Right renal pelvis (tissue), 4 donors: ENCODE measurements at places on chromosomes 2 and 18. TPM values are rescaled to one million over a fixed set of nuclear protein-coding genes. Genes with fewer than 3 reads are reported as not detected.
A peak's percentile ranks its signal among the peaks of the same experiment; 100 is the strongest.

The CENPA gene
- 16.6 TPM for polyA plus RNA-seq

The CASP10 gene
- polyA plus RNA-seq = 7.3 TPM

The TMEM37 gene
- 46.3 TPM for polyA plus RNA-seq

The HRH4 gene
- polyA plus RNA-seq = 0.12 TPM

The KCNJ13 gene
- 2.2 TPM for polyA plus RNA-seq

The UCN gene
- polyA plus RNA-seq = 1.0 TPM

- no peak for DNase-seq
These were observed 20.9 kb upstream of the TANK start for GRCh38 chr2:161139098-161139987.

GRCh38 chr18:67525328-67526099 lies 9.0 kb upstream of the DSEL start:
- no peak for DNase-seq

DNA sequence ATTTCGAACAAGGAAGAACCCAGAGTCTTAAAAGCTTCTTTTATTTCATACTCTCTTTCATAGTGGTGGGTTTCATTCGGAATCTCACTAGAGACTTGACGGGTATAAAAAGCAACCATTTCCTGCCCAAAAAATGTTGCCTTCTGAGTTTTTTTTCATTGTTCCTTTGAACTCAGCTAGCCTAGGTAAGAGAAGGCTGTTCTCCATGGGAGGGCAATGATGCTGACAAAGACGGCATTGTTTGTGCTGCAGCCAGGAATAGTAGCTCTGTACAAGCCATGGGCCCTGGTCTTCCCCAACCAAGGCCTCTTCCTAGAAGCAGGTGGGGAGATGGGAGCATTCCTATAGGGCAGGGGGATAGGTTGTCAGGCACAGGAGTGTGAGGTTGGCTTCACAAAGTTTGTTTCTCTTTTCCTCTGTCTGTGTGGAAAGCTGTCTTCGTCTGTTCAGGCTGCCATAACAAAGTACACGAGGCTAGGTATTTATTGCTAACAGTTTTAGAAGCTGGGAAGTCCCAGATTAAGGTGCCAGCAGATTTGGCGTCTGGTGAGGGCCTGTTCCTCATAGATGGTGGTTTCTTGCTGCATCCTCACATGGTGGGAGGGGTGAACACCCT lies 405.1 kb downstream of the NBAS start:
- no peak for DNase-seq

DNA sequence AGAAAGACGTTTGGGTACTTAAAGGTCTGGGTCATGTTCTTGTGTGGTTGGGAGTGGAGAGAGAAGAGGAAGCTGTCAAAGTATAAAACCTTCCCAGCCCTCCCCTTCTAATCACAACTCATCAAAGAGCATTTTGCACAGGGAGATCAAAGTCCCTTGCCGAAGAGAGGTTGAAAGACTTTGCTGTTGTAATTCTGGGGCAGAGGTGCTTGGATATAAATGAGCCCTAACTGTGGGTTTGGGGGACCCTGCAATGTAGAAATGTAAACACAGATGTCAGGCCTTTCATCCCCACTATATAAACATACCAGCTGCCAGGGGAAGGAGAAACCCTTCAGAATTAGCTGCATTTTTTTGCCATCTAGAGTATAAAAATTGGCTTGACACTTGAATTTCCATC lies 182.1 kb downstream of the ETAA1 start:
- no peak for DNase-seq

DNA sequence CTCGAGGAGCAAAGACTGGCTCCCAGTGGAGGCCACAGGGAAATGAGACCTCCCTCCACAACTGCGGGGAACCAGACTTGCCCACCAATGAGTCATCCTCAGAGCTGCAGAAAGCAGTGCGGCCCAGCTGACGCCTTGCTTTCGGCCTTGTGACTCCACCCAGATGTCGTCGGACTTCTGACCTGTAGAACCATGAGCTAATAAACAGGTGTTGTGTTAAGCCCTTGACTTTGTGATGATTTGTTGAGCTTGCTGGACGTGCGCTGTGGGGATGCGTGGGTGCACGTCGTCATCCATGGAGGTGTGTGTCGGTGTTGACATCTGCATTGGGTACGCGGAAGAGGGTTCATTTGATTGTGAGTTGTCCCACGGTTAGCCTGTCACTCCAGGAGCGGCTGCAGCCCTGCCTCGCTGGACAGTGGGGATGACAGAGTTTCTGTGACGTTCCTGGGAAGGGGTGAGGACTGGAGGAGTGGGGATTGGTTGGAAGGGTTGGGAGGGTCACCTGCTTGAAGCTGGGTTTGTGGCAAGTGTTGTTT lies 154.1 kb downstream of the SH3BP4 start:
- no peak for DNase-seq

DNA sequence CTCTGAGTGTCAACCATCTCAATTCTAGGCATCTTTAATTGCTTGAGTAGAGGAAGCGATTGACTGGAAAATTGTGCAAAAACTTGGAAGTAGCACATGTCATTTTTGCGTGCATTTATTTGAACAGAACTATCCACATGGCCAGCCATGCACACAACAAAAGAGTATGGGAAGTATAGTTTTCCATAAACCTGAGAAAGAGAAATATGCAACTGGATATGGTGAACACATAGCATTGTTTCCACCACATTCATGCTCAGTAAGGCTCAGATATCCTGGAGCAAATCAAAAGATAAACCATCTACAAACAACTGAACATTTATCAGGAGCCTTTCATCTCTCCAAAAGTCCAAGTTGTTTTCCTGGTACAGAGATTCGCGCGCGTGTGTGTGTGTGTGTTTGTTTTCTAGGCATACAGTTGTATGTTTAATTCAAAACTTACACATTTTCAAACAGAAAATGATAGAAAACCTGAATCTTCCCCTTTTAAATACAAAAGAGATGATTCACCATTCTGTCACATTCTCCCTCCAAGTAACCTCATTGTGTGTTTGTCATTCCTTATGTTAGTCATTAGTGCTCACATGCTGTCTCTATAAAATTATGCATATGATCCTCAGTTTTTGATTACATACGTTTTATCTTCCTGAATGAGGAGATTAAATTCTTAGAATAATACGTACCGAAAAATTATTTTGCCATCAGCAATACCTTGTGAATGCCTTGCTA lies 780.4 kb upstream of the NRXN1 start:
- no peak for DNase-seq

GRCh38 chr2:24111407-24111901 lies 11.7 kb downstream of the PFN4 start:
- no peak for DNase-seq

DNA sequence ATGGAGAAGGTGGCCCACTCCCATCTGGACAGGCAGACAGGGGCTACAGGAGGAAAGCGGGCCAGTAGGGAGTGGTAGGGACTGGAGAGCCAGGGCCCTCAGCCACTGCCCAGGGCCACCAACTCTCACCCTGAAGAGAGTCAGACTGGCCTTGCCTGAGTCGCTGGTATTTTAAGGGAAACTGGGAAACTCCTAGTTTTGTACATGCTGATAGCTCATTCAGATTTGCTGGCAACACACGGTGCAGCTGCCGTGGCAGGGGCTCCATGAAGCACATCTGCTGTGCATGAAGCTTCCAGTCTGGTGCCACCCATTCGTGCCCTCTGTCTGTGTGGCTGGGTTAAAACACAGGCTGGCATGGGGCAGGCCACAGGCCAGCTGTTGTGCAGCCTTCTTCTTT lies 137.3 kb upstream of the GLI2 start:
- DNase-seq = no peak

GRCh38 chr2:119263656-119264055 lies 40.0 kb downstream of the STEAP3 start:
- DNase-seq = no peak

DNA sequence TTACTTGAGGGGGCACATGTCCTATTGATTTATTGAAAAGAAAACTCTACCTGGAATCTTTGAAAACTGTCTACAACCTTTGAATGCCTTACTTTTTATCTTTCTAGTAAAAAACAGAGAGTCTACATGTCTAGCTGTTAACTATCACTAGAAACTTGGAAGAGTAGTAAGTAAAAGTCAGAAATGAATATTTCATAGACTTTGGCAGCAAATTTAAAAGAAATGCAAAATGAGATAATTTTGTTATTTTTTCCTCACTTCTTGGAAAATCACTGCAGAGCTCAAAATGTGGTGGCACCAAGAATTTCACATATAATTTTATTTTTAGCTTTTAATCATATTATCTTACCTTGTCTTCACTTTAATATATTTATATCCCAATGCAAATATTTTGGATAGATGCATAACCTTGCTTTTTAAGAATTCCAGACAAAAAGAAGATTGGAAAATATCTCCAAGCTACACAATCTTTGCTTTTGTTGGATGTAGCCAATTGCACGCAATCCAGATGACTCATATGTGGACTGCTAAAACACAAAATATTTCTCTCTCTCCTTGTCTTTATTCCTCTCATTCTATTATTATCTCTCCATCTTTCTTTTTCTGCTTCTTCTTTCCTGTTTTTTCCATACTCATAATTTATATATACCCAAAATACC lies 92.2 kb upstream of the DSEL start:
- no peak for DNase-seq

GRCh38 chr18:3074087-3074486 lies 61.1 kb upstream of the LPIN2 start:
- DNase-seq = no peak

DNA sequence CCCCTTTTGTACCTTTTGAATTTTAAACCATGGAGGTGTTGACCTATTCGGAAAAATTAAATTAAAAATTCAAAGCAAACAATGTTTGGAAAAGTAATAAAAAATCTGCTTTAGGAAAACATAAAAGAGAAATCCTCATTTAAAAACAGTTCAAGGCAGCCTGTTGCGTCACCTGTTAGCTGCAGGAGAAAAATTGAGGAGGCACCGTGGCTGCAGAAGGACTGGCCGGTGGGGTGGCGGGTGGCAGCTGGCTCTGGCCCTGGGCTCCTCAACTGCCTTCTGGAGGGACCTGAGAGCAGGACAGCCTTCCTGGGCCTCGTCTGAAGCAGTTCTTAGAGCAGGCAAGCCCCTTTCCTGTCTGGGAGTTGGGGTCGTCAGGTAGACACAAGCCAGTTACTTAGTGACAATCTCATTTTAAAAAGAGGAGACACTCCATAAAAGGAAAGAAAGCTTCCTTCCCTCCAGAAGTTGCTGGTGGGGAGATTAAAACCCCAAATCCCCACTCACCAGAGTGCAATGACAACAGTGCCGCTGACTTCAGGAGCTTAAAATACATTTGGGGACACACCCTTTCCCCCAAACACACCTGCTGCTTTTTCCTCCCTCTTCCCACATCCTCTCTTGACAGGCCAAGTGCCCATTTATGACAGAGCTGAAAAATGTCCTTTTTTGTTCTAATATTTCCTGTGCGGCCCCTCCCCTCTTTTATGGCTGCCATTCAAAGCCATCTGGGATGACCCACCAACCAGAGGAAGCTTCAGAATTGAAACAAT lies 9.7 kb downstream of the ZBTB7C start:
- no peak for DNase-seq

DNA sequence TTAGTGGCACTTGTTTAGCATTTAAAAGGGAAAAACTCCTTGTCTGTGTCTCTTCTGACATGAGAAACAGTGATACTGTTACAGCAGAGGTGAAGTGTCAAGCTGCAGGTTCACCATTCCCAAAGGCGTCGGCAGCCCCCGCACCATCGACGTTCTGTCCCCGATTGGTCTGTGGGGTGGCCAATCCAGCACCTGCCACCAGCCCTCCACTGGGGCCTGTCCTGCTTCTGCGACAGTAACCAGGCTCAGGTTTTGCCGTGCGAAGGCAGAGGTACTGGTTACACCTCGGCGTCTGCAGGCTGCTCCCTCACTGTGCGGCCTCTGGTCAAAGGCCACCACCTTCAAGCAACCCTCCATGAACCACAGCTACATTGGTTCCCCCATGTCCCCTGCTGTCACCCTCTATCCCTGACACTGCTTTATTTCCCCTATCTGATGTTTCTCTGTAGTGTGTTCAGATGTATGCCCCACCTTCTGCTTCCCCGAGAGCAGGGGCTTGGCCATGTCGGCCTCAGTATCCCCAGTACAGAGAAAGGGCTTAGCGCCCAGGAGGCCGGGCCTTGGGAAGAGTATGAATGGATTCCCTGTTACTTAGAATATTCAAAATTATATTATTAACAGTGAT lies 8.6 kb upstream of the ESPNL start:
- no peak for DNase-seq

- DNase-seq = no peak
These were observed 39.8 kb downstream of the FAM178B start for GRCh38 chr2:96946625-96947024.

DNA sequence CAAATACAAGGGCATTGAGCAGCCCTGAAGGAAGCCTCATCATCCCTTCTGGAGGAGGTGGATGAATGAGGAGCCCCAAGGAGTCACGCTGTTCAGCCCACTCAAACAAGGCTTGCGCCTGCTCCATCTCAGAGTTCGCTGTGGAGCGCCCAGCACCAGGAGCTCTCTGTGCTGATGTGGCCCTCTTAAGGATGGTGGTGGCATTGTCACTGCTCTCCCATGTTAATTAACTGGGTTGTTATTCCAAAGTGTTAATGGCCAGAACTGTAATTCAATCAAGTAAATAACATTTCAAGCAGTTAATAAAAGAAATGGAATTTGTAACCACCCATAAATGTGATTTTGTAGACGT lies 726.0 kb upstream of the RAB6C start:
- DNase-seq = no peak

DNA sequence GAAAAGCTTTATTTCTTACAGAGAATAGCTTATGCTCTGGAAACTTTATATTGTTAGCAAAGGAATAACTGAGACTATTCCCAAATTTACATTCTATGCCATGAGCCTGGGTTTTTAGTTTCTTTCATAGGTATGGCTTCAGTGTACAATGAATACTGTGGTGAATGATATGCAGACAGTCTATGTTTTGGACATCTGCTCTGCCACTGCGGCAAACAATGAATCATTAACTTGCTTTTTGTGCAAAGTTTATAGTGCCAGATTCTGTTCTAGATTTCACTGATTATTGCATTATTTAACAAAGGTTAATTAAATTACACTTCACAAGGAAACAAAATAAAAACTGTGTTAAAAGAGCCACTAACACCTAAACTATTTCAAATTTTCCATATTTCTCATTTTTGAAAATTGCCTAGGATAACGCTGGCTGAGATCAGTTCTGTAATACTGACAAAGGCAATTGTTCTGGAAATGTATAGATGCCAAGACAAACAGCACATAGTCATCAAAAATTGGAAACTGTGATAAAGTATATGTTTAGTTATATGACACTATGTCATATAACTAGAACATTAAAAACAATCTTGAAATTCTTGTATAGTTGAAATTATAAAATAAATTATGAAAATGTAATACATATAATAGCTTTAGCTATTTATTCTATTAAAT lies 74.7 kb downstream of the ITSN2 start:
- no peak for DNase-seq

DNA sequence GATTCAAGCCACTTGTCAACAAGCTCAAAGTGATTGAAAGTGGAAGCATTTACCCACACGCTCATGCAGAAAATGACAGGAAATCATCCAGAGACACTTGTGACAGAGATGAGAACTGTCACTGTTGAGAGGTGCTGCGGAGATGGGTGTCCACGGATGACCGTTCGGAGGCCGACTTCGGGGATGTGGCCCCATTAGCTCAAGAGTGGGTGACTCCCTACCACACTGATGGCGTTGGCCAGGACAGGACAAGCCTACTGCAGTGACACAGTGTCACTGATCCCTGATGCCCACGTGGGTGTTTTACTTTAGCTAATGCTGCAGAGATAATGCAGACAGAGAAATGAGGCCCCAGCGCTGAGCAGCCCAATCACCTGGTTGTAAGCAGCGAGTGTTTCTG lies 81.5 kb upstream of the YWHAQ start:
- DNase-seq = no peak

- DNase-seq = peak; percentile 75
These were observed 308.9 kb downstream of the PDE11A start for GRCh38 chr2:177763531-177764265.

- DNase-seq = no peak
These were observed 107.1 kb upstream of the STK17B start for GRCh38 chr2:196278491-196278911.

- DNase-seq = no peak
These were observed 19.6 kb upstream of the EPAS1 start for GRCh38 chr2:46277431-46278190.
